NCI-H524 (cell line): ENCODE measurements at places on chromosomes 1 and 21.
A peak's percentile ranks its signal among the peaks of the same experiment; 100 is the strongest.

GRCh38 chr1:200154069-200154767, 126.7 kb downstream of the NR5A2 start:
- DNase-seq = no peak

- no peak for DNase-seq
Measured at GRCh38 chr1:101237229-101237837, 514 bp downstream of the S1PR1 start.

- DNase-seq = no peak
Measured at GRCh38 chr1:221457685-221458446, 284.0 kb downstream of the DUSP10 start.

DNA sequence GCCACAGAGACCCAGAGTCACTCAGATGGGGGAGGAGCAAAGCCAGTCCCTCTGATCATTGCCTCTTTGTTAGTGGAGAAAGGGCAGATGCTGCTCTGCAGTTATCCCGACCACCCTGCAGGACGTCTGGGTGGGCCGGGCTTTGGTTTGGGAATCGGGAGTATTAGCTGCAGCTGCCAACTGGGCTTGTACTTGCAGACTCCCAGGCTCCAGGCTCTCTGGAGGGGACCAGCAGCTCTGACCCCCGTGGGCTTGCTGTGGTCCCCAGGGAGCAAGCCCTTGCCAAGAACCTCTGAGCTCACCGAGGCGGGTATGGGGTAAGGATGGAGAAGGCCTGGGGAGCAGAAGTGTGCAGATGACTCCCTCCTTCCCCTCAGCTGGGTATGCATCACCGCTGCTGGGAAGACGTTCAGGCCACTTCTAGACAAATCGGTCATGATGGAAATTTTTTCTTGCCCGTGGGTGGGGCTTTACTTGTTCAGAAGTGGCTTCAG, 21.6 kb downstream of the MAPKAPK2 start:
- peak; percentile 36 for DNase-seq

- peak; percentile 70 for DNase-seq
Measured at GRCh38 chr1:32886004-32886827, at the start of gene HPCA. Gene HPCA, plus strand, starts transcription at chr1:32886491. Its CDS starts 2,408 bp downstream, at chr1:32888899.

DNA sequence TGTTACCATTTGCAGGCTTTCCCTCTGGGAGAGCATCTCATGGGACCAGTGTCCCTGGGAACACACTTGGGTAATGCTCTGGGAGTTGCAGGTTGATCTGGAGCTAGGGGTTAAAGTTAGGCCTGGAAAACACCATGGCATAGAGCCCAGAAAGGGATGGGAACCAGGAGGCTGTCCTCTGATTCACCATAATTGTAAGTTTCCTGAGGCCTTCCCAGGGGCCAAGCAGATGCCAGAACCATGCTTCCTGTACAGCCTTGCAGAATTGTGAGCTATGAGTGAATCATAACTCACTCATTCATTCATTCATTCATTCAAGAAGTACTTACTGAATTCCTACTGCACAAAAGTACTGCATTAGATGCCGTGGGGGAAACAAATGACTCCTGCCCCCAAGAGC, 50.0 kb downstream of the LACTBL1 start:
- no peak for DNase-seq

DNA sequence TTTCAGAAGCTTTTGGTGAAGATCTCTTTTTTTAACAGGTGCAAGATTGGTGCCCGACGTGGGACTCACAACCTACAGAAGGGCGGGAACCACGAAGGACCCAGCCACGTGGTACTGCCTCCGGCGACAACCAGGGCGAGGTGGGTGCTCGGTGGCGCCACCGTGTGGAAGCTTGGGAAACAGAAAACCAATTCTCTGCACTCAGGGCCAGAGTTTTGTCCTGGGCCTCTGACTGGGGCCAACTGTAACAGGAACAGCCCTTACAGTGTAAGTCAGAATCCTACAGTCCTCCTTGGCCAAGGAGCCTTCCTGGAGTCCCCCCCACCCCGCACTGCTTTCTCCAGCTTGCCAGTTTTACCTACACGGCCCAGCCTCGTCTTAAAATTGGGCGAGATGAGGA, 11.6 kb upstream of the S100A7A start:
- peak; percentile 12 for DNase-seq

GRCh38 chr1:208524376-208524775, 280.2 kb upstream of the PLXNA2 start:
- DNase-seq = no peak

- DNase-seq = no peak
Measured at GRCh38 chr1:159081626-159082025, 5.1 kb upstream of the AIM2 start.

- peak; percentile 6 for DNase-seq
Measured at GRCh38 chr1:26190373-26190987, at the start of gene CATSPER4. Gene CATSPER4, plus strand, starts transcription at chr1:26190602. Its CDS starts 26 bp downstream, at chr1:26190628.

GRCh38 chr1:17545356-17545755, 5.9 kb downstream of the ARHGEF10L start:
- no peak for DNase-seq

DNA sequence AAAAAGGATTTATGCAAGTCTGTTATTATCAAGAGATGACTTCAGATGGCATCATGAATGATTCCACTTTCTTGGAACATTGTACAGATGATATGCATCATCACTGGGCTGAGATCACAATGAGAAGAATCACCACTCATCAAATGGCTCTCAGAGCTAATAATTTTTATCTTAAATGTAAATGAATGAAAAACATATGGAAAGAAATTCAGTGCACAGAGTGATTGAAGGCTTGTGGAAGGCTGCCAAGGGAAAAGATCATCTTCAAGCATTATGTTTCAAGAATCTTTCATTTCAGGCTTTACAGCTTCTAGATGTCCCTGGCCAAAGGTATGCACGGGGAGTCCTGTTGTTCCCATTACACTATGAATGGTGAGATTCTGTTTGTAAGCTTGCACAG, 955.7 kb downstream of the TTLL7 start:
- DNase-seq = no peak

GRCh38 chr1:33057095-33057494, 20.4 kb upstream of the AK2 start:
- no peak for DNase-seq

GRCh38 chr1:109391626-109392025, 6.1 kb downstream of the SORT1 start:
- DNase-seq = no peak

- DNase-seq = no peak
Measured at GRCh38 chr1:52707927-52708655, 9.9 kb upstream of the COA7 start.

DNA sequence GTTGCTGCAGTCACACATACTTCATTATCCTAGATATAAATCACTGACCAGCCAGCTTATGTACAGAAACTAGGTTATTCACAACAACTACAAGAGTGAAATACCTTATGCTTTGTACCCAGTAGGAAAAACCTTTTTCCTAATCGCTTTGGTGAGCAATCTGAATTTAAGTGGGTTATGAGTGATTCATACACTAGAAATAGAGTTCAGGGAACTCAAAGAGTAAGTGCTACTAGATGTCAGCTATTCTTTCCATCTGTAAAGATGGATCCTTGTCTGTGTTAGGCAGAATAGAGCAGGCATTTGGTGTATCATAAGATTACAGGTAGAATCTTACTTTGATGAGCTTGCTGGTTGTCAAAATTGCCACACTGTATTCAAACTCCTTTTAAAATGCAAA, 101.9 kb downstream of the ZNF644 start:
- no peak for DNase-seq

DNA sequence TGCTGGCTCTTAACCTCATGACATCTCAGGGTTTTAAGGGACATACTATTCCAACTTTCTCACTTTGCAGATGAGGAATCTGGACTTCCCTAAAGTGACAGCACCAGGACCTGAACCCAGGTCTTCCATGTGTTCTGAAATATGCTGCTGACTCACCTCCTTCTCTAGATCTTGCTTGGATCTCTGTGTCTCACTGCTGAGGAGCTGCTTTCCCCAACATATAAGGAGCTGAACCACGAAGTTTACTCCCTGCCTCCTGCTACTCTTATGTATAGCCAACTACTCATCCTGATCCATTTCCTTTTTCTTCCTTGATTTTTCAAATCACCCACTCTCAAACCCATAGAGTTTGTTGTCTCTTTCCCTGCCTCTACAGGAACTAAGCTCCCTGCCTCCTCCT, 38.2 kb downstream of the ALG14 start:
- DNase-seq = no peak

DNA sequence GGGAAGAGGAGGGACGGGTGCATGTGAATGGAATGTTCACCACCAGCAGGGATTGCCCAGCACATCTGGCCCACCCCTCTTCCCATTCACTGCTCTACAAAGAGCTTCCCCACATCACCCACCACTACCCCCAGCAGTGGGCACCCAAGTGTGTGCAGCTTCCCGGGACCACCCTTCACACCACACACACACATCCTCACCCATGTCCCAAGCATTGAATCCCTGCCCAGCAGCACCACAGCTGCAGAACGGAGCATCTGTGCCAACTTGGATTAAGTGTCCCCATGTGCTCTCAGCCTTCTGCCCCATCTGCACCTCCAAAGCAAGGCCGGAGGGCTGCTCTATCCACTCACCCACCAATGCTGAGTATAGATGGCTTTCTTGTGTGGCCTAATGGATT, 141.4 kb downstream of the PSMG1 start:
- DNase-seq = peak; percentile 77

GRCh38 chr1:152517237-152517811, 3.0 kb downstream of the CRCT1 start:
- no peak for DNase-seq

GRCh38 chr1:31051611-31052010, 13.9 kb downstream of the PUM1 start:
- no peak for DNase-seq

- no peak for DNase-seq
Measured at GRCh38 chr1:233189526-233189925, 106.0 kb downstream of the PCNX2 start.

GRCh38 chr1:47444562-47445465, 7.0 kb downstream of the FOXD2 start:
- DNase-seq = peak; percentile 23

DNA sequence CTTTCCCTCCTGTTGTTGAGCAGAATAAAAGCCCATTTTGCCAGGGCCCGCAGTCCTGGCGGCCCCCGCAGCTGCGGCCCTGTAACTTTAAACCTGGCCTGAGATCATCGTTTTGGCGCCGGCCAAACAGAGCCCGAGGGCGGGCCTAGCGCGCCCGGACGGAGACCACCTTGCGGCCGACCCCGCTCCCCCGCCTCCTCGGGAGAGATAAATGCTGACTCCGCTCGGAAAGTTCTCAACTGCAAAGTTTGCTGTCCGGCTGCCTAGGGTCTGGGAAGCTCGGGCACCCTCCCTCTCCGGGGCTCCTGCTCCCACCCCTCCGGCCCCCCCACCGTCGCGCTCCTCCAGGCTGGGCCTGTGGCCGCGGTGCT, at the start of gene PDPN:
Gene PDPN (plus strand): TSS at position 238 of the 371 bp plus-strand sequence. CDS start 202 bp downstream, outside the sequence.
- DNase-seq = no peak

DNA sequence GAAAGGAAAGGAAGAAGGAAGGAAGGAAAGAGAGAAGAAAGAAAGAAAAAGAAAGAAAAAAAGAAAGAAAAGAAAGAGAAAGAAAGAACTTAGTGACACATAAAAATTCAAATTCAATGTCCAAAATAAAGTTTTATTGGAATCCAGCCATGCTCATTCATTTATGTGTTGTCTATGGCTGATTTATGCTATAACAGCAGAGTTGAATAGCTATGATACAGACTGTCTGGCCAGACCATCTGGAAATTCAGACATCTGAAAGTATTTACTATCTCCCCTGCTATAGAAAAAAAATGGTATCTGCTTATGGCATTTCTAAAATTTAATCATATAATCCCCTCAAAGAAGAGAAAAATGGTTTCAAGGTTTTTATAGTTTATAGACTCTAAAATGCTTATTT, 79.4 kb upstream of the RRP15 start:
- DNase-seq = no peak

DNA sequence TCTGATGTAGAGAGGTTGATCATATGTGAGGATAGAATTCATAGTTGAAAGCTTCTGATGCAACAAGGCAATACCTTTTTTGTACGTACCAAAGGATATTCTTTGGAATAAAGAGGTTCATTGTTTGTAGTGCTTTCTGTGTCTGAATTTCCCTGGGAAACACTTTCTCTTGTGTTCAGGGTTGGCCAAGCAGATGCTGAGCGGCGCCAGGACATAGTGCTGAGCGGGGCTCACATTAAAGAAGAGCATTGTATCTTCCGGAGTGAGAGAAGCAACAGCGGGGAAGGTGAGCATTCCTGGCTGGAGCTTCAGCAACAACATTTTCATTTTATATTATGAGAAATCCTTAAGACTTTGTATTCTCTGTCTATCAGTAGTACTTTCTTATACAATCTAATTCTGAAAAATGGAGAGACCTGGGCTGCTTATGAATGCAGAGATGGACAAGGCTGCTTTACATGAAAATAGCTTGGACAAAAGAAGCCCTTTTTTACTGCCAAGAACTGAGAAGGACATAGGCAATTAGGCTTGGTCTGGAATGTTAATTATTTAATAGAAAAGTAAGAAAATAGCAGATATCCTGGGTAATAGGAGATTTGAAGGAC, 85.2 kb downstream of the KIF1B start:
- DNase-seq = no peak

GRCh38 chr1:98919211-98919610, 85.5 kb downstream of the PLPPR5 start:
- DNase-seq = no peak

DNA sequence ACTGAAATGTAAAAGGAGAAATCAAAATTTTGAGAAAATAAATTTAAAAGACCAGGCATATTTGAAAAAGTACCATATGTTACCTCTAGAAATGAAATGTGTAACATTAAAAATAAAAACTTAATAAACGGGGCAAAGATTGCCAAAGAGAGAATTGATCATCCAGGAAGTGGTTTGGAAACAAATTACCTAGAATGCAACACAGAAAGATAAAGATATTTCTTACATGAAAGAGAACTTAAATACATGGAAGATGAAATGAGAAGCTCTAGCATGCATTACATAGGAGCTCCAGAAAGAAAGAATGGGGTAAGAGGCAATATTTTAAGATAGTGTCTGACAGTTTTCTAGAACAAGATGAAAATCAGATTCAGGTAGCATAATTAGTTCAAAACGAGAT, 235.9 kb upstream of the IRF2BP2 start:
- DNase-seq = no peak

DNA sequence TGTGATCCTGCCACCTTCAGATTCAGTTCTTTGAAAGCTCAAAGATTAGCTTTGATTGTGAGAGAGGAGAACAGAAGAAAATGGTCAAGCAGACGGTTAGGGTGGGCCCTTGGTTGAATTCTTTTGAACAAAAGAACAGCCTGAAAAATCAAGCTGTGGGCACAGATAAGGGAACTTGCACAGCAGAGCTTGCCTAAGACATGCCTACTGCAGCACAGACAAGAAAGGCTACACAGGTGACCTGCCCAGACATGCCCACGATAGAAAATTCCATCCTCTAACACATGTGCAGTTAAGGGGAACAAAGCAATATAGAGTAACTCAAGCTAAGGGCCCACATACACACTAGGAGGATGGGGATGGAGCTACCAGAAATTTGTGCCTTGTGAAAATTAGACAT, 512.5 kb upstream of the LRRC7 start:
- DNase-seq = no peak
